ENCODE measurements at places on chromosomes 12 and 14.

- DNase-seq = no peak
These were observed 68.0 kb upstream of the AMIGO2 start for GRCh38 chr12:47147739-47148138.

GRCh38 chr14:58944343-58944967 lies 244.0 kb upstream of the DAAM1 start:
- no peak for DNase-seq

DNA sequence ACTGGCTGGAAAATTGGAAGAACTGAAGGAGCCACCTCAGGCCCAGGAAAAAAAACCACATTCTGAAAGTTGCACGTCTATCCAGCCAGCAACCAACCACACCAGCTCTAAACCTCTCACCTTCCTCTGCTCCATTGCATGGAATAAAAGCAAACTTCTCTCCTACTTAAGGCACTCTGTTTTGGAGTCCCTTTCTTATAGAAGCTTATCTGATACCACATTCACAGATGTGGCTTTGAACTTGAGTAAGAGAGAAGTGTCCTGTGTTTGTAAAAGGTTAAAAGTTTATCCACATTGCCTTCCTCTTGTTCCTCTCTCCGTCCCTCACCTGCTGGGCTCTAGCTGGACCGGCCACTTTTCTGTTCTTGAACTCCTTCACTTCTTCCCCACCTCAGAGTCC lies 99.6 kb upstream of the PLXNC1 start:
- DNase-seq = no peak

DNA sequence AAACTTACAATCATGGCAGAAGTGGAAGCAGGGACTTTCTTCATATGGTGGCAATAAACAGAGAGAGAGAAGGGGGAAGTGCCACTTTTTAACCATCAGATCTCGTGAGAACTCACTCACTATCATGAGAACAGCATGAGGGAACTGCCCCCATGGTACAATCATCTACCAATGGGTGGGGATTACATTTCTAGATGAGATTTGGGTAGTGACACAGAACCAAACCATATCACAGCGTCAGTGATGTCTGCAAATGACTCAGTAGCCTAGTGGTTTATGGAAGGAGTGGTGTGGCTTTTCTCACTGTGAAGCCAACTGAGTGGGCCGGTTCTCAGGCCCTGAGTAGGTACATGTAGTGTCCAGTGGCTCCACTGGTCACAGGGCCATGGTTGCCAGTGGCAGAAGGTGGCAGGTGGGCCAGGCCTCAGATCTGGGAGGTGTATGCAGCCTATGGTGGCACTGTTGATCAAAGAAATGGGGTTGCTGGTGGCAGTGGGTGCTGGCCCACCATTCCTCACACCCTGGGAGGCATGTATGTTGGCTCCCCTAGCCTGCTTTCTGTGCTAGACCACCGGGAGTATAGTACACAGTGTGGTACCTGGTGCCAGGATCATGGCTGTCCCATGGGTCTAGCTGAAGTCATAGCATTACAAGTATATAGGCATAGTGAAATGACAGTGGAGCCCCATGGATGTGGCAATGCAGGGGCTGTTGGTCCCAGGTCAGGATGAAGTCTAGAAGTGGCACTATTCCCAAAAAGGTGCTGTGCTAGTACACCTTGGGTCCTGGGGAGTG lies 191.9 kb downstream of the NUBPL start:
- DNase-seq = no peak

GRCh38 chr12:26373606-26374495 lies 178.5 kb downstream of the SSPN start:
- no peak for DNase-seq

- DNase-seq = no peak
These were observed 19.0 kb downstream of the PRPF40B start for GRCh38 chr12:49642370-49642802.

GRCh38 chr14:100640471-100641273 lies 53.5 kb upstream of the BEGAIN start:
- no peak for DNase-seq

- DNase-seq = no peak
These were observed 8.9 kb downstream of the APAF1 start for GRCh38 chr12:98653866-98654493.

GRCh38 chr14:61512026-61512834 lies 183.1 kb upstream of the HIF1A start:
- no peak for DNase-seq

GRCh38 chr12:108683906-108684556 lies 47.3 kb downstream of the CORO1C start:
- no peak for DNase-seq

DNA sequence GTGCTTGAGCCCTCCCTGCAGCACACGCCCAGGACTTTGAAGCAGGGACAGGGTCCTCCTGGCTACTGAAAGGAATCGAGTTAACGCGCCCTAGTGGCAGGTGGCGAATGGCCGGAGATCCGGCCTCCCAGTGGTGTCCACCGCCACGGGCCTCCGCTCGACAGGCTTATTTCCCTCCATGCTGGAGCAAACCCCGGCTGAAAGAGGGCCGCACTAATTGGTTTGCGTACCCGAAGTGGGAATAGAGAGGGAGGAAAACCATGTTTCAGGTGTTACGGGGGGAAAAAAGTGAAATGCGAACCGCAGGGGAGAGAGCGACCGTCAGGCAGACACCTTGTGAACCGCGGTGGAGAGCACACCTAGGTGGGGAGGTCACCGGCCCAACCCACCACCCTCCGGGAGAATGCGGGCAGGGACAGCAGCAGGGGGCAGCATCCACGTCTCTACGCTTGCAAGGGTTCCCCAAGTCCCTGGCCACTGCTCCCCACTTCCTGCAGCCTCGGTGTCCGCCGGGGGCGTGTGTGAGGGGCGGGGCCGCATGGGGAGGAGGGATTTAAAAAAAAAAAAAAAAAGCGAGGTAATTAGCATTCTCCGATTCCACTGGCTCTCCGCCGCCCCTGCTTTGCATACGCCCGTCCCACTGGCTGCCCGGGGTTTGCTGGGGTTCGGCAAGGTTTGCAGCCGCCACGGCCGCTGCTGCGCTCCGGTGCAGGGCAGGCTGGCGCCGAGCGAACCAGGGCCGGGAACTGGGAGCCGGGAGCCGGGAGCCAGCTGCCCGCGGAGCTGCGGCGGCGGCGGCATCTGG lies 224.6 kb upstream of the CRY1 start:
- DNase-seq = peak; percentile 70

DNA sequence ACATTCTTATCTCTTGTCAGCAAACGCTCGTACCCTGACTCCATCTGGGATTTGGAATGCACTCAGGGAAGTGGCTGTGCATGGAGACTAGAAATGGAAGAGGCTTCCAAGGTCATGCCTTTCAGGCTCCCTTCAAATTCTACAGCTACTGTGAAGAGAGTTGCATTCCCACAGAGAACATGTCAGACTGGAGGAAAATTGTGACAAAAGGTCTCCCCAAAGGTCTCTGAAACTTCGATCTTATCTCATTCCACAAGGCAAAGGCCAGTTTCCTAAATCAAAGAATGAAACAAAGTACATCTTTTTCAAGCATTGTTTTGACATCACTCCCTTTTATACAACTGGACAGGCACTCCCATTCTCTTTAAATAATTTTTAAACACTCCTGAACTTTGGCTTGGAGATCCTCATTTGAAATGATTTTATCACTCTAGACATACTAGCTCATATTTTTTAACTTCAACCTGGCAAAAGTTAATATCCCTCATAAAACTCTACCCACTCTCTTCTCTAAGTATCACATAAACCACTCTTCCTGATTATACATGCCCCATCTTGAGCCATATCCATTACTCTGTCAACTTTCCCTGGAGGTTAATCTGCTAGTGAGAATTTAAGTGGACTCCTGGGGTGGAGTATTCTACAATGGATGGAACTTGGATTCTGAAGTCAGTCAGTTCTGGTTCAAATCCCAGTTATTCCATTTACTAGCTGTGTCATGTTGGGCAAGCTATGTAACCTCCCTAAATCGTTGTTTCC lies 218.1 kb upstream of the HMGA2 start:
- no peak for DNase-seq

GRCh38 chr14:69001375-69001774 lies 22.3 kb upstream of the ACTN1 start:
- no peak for DNase-seq

- no peak for DNase-seq
These were observed 223.5 kb upstream of the CAND1 start for GRCh38 chr12:67045650-67046049.

GRCh38 chr12:34625116-34625515 lies 602.8 kb downstream of the ALG10 start:
- DNase-seq = no peak

DNA sequence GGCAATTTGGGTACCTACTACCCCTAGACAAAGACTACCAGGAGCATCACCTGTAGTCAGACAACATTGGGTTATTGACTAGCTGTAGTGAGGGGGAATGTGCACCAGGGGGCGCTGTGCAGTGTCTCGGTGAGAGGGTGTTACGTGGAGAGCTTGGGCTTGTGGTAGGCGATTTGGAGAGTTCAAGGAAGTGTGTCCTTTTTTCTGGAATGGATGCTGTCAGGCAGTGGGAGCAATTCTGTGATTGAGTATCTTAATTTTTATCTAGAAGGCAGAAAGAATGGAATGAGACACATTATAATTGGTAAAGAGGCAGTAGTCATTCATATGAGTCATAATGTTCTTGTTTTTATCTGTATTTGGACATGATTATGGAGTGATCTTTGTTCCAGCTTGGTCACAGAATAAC lies 187.7 kb downstream of the GALC start:
- no peak for DNase-seq

- no peak for DNase-seq
These were observed 979.8 kb downstream of the VRK1 start for GRCh38 chr14:97776890-97777558.

DNA sequence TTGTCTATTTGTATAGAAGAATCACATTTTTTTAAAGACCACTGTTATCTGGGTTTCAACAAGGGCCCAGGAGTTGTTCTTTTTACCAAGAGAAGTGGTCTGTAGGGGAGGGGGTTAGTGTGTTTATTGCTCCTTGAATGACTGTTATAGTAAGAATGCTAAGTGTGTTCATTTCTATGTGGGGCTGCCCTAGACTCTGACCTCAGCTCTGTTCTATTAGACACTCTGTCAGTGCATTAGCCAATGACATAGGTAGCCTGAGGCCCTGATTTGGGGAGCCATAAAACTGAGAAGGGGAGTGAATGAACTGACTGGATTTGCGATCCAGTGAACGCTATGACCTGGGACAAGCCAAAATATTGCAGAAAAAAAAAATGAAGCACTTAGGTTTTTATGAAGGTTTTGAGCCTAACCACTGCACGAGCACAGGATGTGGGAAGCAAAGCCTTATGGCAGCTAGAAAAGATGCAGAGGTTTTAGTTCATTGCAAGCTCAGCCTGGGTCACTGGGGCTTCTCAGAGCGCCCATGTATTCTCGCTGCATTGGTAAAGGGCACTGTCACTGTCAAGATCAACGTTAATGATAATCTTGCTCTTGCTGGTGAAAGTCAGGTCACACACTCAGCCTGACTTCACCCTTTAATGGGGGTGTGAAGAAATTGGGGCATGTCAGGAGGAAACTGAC lies 63.8 kb downstream of the PRKCH start:
- DNase-seq = no peak

GRCh38 chr14:77760381-77761204 lies at the start of gene SNW1:
Gene SNW1, minus strand, starts transcription at chr14:77761156. Its CDS starts 29 bp downstream, at chr14:77761127.
- DNase-seq = peak; percentile 90

GRCh38 chr14:63286071-63286470 lies 32.7 kb downstream of the GPHB5 start:
- no peak for DNase-seq

DNA sequence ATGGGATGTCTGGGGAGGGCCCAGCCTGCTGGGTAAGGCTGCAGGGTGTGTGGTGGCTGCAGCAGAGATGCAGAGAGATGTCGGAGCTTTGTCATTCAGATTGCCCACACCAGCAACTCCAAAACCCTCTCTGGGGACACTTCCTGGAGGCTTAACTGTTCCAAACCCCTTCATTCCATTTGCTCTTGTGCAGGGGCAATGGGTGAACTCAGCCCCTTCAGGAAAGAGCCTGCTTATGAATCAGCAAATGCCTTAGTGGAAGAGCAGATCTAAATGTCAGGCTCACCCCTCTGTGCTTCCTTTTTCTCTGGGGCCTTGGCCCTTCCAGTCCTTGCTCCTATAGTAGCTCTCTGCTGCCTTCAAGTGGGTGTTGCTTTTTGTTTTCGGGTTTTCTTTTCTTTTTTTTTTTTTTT lies 36.7 kb upstream of the GPATCH2L start:
- DNase-seq = no peak

DNA sequence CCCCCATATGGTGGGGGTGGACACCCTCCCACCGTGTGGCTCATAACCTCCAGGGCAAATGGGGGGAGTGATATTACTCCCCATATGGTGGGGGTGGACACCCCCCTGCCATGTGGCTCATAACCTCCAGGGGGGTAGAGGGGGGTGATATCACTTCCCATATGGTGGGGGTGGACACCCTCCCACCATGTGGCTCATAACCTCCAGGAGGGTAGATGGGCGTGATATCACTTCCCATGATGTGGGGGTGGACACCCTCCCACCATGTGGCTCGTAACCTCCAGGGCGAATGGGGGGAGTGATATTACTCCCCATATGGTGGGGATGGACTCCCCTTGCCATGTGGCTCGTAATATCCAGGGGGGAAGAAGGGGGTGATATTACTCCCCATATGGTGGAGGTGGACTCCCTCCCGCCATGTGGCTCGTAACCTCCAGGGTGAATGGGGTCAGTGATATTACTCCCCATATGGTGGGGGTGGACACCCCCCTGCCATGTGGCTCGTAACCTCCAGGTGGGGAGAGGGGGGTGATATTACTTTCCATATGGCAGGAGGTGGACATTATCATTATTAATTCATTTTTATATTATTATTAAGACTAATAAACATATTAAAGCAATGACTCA lies 51.2 kb upstream of the OXA1L start:
- DNase-seq = no peak

- DNase-seq = no peak
These were observed 7.0 kb downstream of the CDK2AP1 start for GRCh38 chr12:123264642-123265041.

- no peak for DNase-seq
These were observed 135.2 kb downstream of the ADGRD1 start for GRCh38 chr12:131088701-131089530.

DNA sequence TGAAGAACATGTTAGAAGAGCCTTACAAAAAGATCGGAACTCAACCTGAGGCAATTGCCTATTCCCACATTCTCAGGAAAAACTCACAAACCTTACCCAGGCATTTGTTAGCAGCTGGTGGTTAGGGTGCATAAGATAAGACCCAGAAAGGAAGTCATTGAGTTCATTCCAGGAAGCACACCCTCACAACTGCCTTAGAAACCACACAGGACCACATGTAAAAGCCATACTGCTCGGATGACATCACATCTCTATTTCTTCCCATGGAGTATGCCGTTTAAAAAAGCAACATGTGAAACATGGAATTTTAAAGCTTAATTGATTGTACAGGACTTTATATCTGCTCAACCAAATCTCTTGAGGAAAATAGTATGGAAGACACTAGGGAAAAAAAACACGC lies 411.2 kb downstream of the DAD1 start:
- no peak for DNase-seq

- DNase-seq = no peak
These were observed 85.7 kb downstream of the BTG1 start for GRCh38 chr12:92059960-92060359.

DNA sequence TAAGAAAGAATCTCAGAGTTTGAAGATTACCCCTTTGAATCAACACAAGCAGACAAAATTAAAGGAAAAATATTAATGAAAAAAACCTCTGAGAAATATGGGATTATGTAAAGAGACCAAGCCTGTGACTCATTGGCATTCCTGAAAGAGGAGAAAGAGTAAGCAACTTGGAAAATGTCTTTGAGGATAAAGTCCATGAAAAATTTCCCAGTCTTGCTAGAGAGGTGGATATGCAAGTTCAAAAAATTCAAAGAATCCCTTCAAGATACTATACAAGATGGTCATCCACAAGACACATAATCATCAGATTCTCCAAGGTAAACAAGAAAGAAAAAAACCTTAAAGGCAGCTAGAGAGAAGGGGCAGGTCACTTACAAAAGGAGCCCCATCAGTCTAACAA lies 13.3 kb downstream of the SLCO1B1 start:
- no peak for DNase-seq
